Hippocampal formation (tissue), 2 donors: ENCODE measurements at places on chromosomes 11 and 22.

DNA sequence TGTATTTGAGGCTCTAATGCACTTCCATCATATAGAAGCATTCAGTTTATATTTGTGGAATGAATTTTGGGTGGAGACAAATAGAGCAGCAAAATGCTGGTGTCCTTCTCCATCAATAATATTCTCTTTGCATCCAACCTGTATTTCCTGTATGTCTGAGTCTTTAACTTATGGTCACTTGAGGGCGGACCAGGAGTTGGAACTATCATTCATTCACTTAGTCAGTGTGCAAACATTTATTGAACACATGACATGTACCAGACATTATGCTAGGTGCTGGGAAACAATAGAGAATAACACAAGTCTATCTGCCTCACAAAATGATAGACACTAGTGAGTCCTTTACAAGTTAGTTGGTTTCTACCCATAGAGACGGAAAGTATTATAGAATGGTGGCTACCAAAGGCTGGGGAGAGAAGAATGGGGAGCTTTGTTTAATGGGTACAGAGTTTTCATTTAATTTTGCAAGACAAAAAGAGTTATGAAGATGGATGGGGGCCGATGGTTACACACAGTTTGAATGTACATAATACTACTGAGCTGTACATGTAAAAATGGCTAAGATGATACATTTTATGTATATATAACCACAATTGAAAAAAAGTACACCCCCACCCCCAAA, 4.6 kb upstream of the TMEM123 start:
- DNase-seq = no peak

GRCh38 chr11:121711236-121711635, 258.5 kb upstream of the SORL1-AS1 start:
- no peak for DNase-seq

GRCh38 chr11:118996926-118997626, 862 bp upstream of the CENATAC start:
- peak; percentile 17 for DNase-seq

- DNase-seq = no peak
These were observed 573.9 kb upstream of the CADM1 start for GRCh38 chr11:116078101-116078591.

- no peak for DNase-seq
These were observed 2.5 kb upstream of the ASCL2 start for GRCh38 chr11:2272946-2273280.

GRCh38 chr11:83510530-83511460, 224.6 kb upstream of the CCDC90B start:
- DNase-seq = no peak

DNA sequence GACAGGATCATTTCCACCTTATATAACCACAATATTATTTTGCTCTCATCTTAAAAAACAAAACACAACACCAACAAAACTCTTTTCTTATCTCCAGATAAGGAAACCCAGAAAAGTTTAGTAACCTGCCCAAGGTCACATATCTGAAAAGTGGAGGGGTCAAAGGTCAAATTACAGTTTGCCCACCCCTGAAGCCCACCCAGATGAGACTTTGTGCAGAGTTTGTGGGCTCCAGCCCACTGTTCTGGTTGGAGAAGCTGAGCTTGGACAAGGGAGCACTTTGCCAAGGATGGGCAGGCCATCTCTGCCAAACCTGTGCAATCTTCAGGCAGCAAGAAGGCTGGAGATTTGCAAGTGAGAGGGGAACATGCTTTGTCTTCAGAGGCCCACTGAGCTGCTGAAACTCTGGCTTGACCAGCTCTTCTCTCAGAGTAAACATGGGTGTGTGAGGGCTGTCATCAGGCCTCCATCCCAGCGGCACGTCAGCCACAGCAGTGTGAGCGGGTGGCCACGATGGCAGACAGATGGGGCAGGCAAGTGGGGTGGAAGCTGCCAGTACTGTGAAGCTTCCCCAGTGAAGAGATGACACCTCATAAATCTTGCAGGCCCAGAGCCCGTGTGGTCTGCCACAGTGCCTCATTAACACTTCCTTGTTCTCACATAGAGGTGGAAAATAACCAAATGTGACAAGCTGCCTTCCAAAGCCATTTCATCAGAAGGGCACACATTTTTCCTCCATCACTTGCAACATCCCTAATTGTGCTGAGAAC, 111.8 kb downstream of the CCDC81 start:
- no peak for DNase-seq

DNA sequence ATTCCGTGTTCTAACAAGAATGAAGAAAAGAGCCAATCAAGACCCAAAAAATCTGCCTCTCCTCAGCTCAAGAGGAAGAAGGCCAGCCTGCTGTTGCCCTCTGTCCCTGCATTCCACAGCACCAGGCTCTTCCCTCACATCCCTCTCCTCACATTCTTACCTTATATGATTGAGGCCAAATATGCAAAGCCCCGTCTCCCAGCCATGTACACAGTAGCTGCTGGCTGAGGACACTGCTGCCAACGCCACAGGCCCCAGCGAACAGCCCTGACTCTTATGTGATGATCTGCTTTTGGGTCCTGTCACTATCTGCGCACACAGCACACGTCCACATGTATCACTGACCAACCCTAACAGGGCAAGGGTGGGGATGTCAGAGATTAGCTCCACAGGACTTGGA, 60.2 kb downstream of the MICAL3 start:
- no peak for DNase-seq

DNA sequence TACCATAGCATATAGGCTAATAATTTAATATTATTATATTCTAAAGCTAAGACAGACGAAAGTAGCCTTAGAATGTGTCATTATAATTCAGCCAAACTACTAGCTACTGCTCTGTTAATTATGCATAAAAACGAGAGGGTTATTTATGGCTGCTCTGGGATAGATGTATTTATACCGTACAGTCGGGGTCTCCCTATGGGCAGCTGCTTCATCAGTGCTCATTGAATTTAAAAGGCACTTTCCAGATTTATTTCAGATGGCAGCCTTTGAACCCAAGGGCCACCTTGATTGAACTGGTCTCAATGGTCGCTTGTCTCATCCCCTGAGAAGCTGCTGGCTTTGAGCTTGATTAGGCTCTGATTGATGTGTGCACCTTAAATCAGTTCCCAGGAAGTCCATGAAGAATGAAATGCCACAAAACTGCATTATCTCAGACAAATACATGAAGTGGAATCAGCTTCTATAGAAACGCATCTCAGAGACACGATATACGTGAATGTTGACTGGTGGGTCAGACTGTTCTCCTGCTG, 377.6 kb downstream of the LRRC4C start:
- no peak for DNase-seq

- DNase-seq = no peak
These were observed 2.3 kb upstream of the SMPD1 start for GRCh38 chr11:6387811-6388599.

GRCh38 chr11:34358258-34358727, 483 bp upstream of the ABTB2 start:
- DNase-seq = peak; percentile 43
